ENCODE measurements at places on chromosomes 7 and 10.
A peak's percentile ranks its signal among the peaks of the same experiment; 100 is the strongest.

- DNase-seq, result no peak
Observed at GRCh38 chr7:44267719-44268421, 57.5 kb downstream of the CAMK2B start.

- DNase-seq, result no peak
Observed at GRCh38 chr10:83986800-83987199, 152.5 kb upstream of the GHITM start.

DNA sequence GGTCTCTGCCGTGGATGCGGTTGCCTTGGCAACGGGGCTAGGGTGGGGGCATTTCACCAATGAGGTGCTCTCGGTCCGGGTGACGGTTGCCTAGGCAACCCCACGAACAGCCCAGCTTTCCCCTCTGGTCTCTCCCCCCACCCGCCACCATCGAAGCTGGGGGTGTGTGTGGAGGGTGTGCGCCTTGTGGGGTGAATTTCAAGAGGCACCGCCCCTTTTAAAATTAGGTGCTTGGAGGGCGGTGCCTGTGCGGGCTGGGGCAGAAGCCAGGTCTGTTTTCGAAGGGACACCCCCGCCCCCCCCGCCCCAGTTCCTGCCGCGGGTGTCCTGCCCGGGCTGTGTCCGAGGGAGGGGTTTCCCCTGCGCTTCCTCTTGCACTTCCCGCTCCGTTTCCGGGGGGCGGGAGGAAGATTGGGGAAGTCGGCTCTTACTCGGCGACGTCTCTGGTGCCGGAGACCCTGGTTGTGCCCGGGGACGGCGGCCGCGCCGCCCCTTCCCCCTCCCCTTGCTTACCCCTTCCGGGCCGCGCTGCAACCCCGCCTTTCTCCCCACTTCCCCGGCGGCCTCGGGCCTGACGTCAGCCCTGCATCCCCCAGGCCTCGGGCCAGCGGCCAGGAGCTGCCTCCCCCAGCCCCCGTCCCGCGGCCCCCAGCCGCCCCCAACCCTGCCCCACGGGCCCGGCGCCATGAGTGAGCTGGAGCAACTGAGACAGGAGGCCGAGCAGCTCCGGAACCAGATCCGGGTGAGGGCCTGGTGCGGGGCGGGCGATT lies 2.2 kb downstream of the GNB2 start:
- DNase-seq, result peak; percentile 69

DNA sequence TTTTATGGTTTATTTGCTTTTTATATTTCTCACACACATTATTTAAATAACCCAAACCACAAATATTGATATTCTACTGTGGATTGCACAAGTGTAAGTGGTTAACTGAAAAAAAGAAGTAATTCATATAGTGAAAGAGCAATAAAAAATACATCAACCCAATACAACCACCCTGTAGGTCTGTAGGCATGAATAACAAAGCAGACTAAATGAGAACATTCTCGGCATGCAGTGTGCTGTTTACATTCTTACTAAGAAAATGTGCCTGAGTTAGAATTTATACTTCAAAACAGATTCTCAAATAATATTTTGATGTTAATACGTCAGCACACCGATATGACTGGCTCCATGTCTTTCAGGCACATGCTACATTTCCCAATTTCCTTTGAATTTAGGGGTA lies 660.8 kb downstream of the MAGI2 start:
- DNase-seq, result no peak

DNA sequence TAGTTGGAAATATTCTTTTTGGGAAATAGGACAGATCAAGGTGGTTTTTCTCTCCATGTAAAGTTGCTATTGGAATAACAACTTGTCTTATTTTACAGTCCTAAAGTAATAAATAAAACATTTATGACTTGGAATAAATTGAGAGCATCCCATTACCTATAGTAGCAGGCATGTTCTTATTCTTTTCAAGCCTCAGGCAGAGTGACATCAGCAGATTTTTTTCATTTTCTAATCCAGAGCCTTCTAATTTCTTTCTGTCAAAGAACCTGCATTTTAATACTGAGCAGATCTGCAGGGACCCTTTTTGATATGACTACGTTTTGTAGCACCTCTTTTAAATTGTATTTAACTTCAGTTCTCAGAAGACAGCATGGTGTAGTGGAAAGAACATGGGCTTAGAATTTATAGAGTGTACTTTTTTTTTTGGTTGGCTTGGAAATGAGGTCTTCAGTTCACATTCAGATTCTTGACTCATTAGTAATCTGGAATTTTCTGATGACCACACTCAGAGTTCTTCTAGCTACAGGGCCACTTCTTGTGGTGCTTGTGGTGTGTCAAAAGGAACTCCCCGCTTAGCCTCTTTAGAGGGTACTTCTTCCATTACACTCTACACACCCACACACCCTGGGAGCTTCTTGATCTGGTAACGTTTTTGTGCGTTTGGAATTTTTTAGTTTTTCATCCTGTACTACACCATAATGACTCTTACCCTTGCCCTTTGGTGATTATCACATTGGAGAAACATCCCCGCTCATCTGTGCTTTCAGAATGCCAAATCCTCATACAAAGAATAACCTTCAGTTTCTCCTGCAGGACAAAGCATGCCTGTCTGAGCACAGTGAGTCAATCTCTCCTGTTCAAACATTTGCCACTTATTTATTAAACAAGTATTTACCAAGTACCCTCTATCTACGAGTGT lies 34.6 kb downstream of the AGK start:
- DNase-seq, result no peak

- DNase-seq, result no peak
Observed at GRCh38 chr10:22343731-22344130, 1.6 kb upstream of the SPAG6 start.

GRCh38 chr7:69631131-69631530 lies 32.9 kb downstream of the AUTS2 start:
- DNase-seq, result no peak

GRCh38 chr7:128236924-128237586 lies 4.0 kb upstream of the LEP start:
- no peak for DNase-seq

GRCh38 chr7:115217373-115217772 lies 295.5 kb downstream of the MDFIC start:
- DNase-seq, result no peak

- DNase-seq, result no peak
Observed at GRCh38 chr7:132750530-132751217, 174.4 kb upstream of the PLXNA4 start.

DNA sequence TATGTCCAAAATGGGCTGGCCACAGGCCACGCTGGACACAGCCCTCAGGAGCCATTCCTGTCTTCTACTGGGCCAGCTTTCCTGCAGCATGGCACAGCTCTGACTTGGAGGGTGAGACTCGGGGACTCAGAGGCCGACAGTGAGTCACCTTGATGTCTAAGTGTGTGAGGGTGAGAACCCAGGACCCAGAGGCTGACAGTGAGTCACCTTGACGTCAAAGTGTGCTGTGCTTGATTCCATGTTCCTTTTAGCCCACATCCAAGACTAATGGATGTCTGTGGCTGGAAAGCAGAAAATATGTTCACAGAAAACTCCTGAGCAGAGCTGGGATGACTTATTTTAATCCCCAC lies 6.0 kb upstream of the FAM170B start:
- no peak for DNase-seq

DNA sequence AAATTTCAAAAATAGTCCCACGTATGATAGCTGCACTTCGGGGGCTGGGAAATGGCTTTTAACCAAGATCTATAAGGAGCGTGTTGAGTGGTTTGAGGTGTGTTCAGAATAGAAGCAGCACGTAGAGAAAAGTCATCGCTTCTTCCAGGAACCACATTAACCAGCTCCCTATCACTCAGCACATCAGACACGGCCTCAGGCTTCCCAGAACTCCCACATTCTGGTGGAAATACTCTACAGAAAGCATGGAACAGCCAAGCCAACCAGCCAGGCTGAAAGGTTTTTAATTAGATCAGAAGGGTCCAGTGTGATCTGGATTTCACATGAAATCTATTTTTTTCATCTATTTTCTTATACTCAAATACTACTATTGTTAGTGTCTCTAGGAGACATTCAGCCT lies 231.5 kb upstream of the NRP1 start:
- DNase-seq, result no peak

GRCh38 chr10:98790817-98791216 lies 344.1 kb upstream of the HPS1 start:
- DNase-seq, result no peak

GRCh38 chr10:17216217-17216900 lies 11.7 kb upstream of the VIM start:
- DNase-seq, result no peak

DNA sequence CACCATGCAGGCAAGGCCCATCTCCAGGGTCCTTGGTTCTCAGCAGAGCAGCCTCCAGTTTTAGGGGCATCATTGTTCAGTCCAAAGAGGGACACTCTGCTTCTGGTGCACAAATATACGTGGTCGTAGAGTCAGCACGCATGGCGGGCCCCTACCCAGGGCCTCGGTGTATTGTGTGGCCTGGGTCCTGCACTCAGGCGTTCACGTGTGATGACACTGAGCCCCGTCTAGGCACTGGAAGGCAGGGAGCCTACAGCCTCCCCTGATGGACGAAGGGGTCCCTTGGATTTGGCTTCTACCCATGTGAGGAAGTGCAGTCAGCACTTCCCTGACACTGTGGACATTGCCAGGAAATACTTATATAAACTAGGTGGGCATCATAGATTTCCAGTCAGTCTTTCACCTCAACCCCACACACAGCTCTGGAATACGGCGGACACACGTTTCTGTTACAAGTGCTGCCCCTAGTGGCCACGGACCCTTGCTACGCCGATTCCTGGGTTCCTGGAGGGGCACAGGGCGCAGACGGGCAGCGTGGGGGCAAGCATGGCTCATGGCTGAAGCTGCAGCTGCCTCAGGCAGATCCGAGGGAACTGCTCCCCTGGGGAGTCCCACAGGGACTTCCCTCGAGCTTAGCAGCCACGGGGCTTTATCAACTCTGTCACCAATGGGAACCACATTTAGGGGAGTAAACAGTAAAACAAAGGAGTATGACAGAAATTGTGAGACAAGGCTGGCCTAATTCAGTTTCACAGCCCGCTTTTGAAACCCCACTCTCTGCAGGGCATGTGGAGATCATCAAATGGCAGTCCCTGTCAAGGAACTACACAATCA lies 25.4 kb downstream of the AIFM2 start:
- no peak for DNase-seq

GRCh38 chr10:116080553-116080952 lies 192.5 kb downstream of the GFRA1 start:
- DNase-seq, result no peak

DNA sequence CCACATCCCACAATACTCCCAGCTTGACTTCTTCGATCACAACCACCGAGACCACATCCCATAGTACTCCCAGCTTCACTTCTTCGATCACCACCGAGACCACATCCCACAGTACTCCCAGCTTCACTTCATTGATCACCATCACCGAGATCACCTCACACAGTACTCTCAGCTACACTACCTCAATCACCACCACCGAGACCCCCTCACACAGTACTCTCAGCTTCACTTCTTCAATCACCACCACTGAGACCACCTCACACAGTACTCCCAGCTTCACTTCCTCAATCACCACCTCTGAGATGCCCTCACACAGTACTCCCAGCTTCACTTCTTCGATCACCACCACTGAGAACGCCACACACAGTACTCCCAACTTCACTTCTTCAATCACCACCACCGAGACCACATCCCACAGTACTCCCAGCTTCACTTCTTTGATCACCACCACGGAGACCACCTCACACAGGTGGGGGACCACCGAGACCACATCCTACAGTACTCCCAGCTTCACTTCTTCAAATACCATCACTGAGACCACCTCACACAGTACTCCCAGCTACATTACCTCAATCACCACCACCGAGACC lies 8.6 kb downstream of the MUC3A start:
- no peak for DNase-seq

DNA sequence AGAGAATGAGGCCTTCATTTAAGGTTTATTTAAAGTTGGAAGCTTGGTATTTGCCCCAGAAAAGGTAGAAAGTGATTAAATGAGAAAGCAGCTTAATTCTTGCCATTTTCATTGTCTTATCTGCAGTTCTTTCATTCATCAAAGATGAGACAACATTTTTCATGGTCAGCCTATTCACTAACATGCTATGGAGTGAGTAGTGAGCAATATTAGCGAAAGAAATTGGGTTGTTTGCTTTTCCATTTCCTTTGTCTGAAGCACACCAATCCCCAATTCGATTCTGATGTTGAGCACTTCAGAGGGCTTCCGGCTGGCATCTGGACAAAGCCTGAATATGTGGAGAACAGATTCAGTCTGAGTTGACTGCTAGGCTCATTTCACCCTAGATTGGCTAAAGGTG lies 317.2 kb downstream of the BBS9 start:
- no peak for DNase-seq

DNA sequence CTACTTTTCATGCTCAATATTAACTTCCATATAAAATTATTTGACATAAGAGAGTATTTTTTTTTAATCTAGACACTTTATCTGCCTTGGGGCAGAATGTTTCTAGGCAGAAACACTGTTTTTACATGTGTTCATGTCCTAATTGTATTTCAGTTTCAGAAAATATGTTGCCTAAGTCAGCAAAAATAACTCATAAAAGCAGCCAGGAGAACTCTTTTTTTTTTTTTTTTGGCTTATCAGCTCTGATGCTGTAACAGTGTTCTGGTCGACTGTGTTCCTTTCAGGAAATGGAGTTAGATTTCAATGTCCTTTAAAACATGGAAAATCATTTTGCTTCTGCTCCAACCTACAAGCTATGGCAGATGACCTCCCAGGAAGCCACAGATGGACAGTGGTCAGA lies 63.2 kb upstream of the OPALIN start:
- DNase-seq, result no peak

GRCh38 chr10:102279104-102279503 lies 33.8 kb downstream of the GBF1 start:
- DNase-seq, result no peak

DNA sequence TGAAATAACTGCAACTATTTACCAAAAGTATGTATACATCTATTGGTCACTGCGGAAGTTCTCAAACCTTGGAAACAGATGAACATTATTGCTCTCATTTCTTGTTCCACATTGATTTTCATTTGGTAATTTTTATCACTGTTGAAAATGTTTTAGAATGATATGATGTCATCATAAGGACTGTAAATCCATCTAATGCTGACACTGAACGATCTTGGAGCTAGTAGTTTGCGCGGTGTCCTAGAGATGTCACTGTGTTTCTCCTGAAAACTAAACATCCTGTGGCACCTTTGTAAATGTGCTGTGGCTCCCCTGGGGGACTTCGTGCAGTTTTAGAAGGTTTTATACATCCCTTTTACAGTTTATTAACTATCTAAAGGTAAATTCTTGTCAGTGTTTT lies 73.5 kb downstream of the DNAJB9 start:
- DNase-seq, result no peak

- no peak for DNase-seq
Observed at GRCh38 chr7:26457696-26458327, 166.2 kb downstream of the SNX10 start.

- DNase-seq, result no peak
Observed at GRCh38 chr7:155852426-155853301, 40.4 kb upstream of the SHH start.
